ENCODE measurements at places on chromosomes 6 and 20. TPM values are rescaled to one million over a fixed set of nuclear protein-coding genes. Genes with fewer than 3 reads are reported as not detected.

VWA7 gene
- total RNA-seq = 0.48 TPM

MARCKS gene
- total RNA-seq = 87.2 TPM

TBX18 gene
- total RNA-seq = 0.21 TPM

NMBR gene
- not detected for total RNA-seq

Measured in tracheal epithelial cell (primary cell).